Activated naive CD8-positive, alpha-beta T cell treated with anti-CD3 and anti-CD28 coated beads, Interleukin-2, amount 10 ng/mL, durations not matched to agents 7 days and 5 days (primary cell): ENCODE measurements at places on chromosomes 12 and 14. TPM values are rescaled to one million over a fixed set of nuclear protein-coding genes. Genes with fewer than 3 reads are reported as not detected.

The VDR gene
- 14.3 TPM for total RNA-seq

The ERGIC2 gene
- 61.1 TPM for total RNA-seq

The TRPV4 gene
- total RNA-seq = not detected

- H3K4me1 ChIP-seq = peaks cover 8% of the 10 kb centered on the region
- no peak for DNase-seq
- H3K27ac ChIP-seq = no peak overlapping the region
- peaks cover 47% of the 10 kb centered on the region for H3K36me3 ChIP-seq
- no peaks in the 10 kb centered on the region for H3K27me3 ChIP-seq
Measured at GRCh38 chr14:64423987-64424386, 35.8 kb downstream of the MTHFD1 start.

- no peak overlapping the region for H3K4me3 ChIP-seq
- peaks cover 10% of the 10 kb centered on the region for H3K4me1 ChIP-seq
- H3K36me3 ChIP-seq = no peaks in the 10 kb centered on the region
Measured at GRCh38 chr12:4050340-4050739, 177.1 kb upstream of the PARP11 start.

DNA sequence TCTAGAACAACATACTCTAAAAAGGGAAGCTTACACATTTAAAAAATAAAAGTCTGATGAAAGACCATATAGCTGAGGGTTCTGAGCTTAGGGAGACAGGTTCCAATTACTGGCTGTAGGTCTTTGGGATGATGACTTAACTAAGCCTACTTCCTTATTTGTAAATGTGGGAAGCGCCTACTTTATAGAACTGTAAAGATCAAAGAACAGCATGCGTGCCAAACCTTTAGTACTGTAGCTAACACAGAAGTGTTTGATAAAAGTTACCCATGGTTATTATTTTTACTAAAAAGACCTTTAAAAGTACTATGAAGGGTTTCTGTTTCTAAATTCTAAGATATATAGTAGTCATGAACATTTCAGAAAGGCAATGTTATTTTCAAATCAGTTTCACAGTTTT, 35.7 kb downstream of the STK38L start:
- H3K36me3 ChIP-seq = peaks cover 7% of the 10 kb centered on the region
- H3K27ac ChIP-seq = no peak overlapping the region
- DNase-seq = no peak
- no peak overlapping the region for H3K4me3 ChIP-seq

GRCh38 chr12:90959032-90959431, 4.1 kb upstream of the CCER1 start:
- no peaks in the 10 kb centered on the region for H3K36me3 ChIP-seq
- DNase-seq = no peak
- H3K4me1 ChIP-seq = no peaks in the 10 kb centered on the region
- no peak overlapping the region for H3K27ac ChIP-seq

DNA sequence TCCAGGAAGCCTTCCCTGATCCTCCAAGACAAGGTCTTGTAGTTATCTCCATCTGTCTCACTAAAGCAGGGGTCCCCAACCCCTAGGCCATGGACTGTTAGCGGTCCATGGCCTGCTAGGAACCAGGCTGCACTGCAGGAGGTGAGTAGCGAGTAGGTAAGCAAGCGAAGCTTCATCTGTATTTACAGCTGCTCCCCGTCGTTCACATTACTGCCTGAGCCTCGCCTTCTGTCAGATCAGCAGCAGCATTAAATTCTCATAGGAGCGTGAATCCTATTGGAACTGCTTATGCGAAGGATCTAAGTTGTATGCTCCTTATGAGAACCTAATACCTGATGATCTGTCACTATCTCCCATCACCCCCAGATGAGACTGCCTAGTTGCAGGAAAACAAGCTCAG, 12.4 kb upstream of the NFYB start:
- H3K4me1 ChIP-seq = peaks cover 7% of the 10 kb centered on the region
- no peak overlapping the region for H3K27ac ChIP-seq
- peaks cover 2% of the 10 kb centered on the region for H3K36me3 ChIP-seq

GRCh38 chr12:58433959-58434358, 486.3 kb downstream of the LRIG3 start:
- H3K36me3 ChIP-seq = no peaks in the 10 kb centered on the region
- no peaks in the 10 kb centered on the region for H3K27me3 ChIP-seq
- H3K27ac ChIP-seq = no peak overlapping the region
- H3K4me3 ChIP-seq = no peak overlapping the region

- H3K4me1 ChIP-seq = no peaks in the 10 kb centered on the region
- no peak for DNase-seq
- no peaks in the 10 kb centered on the region for H3K36me3 ChIP-seq
Measured at GRCh38 chr12:44031472-44032185, 195.7 kb downstream of the TMEM117 start.
